SK-N-SH treated with all-trans-retinoic acid at 6 μM for 48 hours (cell line): ENCODE measurements at places on chromosomes 11 and 22.
A peak's percentile ranks its signal among the peaks of the same experiment; 100 is the strongest.

GRCh38 chr11:112538534-112539280, 278.0 kb upstream of the PLET1 start:
- no peak for ATAC-seq

- no peak for ATAC-seq
Measured at GRCh38 chr11:35681163-35681767, 18.7 kb downstream of the TRIM44 start.

- ATAC-seq, result no peak
Measured at GRCh38 chr22:40404251-40405177, 34.1 kb downstream of the SGSM3 start.

GRCh38 chr11:69261116-69261515, 32.8 kb upstream of the MYEOV start:
- ATAC-seq, result no peak

DNA sequence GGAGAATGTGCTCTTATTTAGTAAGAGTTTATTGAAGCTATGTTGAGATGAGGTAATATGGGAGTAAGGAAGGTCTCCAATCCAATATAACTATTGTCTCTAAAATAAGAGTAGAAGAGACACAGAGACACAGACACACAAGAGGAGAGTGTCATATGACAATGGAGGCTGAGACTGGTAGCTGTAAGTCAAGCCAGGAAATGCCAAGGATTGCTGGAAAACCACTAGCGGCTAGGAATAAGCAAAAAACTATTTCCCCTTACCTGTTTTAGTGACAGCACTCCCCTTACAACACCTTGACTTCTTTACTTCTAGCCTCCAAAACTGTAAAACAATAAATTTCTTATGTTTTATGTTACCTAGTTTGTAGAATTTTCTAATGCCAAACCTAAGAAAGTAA, 1652.8 kb downstream of the LRRC4C start:
- ATAC-seq, result no peak

GRCh38 chr22:29704528-29705285, 15.1 kb upstream of the CABP7 start:
- peak; percentile 66 for ATAC-seq

DNA sequence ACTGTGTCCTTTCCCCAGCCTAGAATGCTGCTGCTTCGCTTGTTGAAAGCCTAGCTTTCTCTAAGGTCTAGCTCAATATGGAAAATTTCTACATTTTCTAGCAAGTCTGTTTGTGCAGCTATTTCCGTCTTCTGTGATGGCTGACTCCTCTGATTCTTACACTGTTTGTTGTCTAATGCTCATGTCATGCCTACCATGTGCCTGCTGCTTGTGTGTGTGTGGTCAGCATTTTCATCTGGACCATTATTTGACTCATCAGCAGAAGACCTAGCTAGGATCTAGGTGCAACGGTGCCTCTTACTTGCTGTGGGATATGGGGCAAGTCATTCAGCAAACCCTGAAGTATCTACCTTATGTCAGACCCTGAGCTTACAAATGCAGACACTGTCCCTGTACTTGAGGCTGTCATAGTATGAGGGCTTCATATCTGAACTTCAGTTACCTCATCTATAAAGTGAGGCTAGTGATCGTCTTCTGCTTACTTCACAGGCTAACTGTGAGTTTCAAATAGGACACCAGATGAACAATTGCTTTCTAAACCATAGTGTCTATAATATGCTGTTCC, 86.5 kb upstream of the MYO18B start:
- ATAC-seq, result no peak

DNA sequence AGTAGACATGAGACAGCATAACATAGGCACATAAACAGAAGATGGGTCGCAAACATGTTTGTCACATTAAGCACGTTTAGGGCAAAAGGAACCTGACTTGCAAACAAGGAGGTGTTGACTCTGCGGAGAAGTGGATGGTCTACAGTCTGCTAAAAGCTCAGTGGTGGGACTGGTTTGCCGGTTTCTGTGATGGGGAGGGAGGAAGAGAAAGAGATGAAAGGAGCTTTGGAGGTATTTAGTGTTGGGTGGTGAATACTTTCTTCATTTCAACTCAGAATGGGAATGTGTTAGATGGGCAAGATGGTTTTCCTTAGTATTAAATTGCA, 191.4 kb upstream of the SORL1-AS1 start:
- ATAC-seq, result no peak

- peak; percentile 79 for ATAC-seq
Measured at GRCh38 chr11:83864412-83865057, 578.4 kb upstream of the CCDC90B start.

DNA sequence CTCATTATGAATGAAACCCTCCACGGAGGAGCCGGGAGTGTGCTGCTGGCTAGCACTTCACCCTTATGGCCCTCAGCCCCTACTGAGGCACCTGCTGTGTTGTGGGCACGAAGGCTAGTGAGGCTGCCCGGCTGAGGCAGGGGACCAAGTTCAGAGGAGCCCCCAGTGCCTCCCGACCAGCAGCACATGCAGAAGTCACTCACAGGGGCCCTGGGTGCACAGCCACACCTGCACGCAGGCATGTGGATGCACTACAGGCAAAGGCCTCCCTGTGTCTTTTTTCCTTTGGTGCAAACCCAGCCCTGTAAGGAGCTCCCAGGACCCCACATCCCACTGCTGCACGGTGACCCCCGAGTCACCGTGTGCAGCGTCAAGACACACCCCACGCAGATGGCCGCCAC, 261.5 kb downstream of the BRD1 start:
- no peak for ATAC-seq

GRCh38 chr11:110293389-110293788, 3.0 kb downstream of the RDX start:
- no peak for ATAC-seq

- ATAC-seq, result no peak
Measured at GRCh38 chr11:23772081-23772480, 724.8 kb upstream of the LUZP2 start.

DNA sequence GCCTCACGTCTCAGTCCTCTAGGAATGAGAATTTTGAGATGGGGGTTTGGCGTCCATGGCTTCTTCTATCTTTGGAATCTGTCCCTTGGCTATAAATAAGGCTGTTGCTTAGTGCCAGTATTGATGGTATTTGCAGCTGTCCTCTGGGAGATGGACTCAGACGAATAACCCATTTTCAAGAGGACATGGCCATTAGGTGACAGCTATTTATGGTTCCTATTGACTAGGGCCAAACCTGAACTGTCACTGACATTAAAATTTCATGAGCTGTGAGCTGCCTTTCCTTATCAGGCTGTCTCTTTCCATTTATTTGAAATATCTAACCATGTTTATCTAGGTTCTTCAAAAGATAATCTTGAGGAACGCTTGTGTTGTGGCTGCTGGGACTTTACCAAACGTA, 92.7 kb downstream of the NAV2 start:
- no peak for ATAC-seq

GRCh38 chr11:86693518-86693917, 21.1 kb upstream of the ME3 start:
- no peak for ATAC-seq

GRCh38 chr11:111541254-111542061, 938 bp downstream of the LAYN start:
- peak; percentile 81 for ATAC-seq

- ATAC-seq, result no peak
Measured at GRCh38 chr11:64792482-64792881, 10.5 kb downstream of the MAP4K2 start.

- ATAC-seq, result no peak
Measured at GRCh38 chr11:49302360-49302759, 94.0 kb upstream of the FOLH1 start.

GRCh38 chr11:70873736-70874412, 378.5 kb downstream of the SHANK2 start:
- ATAC-seq, result no peak

DNA sequence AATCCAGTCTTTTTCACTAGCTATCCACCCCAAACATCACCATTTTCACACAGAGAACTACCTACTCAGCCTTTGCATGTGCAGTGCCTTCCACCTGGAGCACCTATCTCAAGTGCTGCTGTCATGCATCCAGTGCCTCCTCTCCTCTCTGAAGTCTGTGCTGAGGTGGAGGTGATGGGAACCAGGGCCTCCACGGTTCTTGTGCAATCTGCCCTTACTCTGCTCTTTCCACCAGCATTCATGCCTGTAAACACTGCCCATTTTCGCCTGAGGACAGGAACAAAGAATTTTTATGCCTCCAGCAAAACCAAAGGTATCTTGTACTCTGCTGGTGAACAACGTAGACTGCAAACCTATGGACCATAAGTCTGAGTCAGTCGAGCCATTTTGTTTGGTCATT, 27.0 kb downstream of the PITPNB start:
- no peak for ATAC-seq

DNA sequence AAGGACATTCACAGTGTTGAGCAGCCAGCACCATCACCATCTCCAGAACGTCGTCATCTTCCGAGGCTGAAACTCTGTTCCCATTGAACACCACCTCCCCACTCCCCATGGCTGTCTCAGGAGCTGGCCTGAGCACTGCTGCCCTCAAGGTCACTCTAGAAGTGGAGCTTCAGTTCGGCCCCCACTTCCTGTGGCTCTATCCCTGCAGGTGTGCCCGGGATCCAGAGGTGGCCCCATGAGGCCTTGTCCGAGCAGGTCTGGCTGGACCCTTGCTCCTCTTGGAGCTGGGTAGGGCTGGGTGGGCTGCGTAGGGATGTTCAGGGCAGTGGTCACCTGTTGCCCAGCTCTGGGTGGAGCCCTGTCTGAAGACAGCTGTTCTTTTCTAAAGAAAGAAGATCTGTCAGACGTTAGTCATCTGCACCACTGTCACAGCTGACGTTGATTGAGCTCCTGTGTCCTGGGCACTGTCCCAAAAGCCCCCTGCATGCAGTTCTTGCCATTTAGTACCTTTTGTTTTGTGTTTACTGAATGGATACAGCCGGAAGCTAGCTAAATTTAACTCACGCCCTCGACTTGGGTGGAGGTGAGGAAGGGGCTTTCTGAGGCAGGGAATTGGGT, 75.5 kb upstream of the CLDN5 start:
- no peak for ATAC-seq
